ENCODE measurements at places on chromosomes 3 and 15.

- no peak for DNase-seq
Measured at GRCh38 chr3:183085634-183086390, 13.5 kb downstream of the MCCC1 start.

DNA sequence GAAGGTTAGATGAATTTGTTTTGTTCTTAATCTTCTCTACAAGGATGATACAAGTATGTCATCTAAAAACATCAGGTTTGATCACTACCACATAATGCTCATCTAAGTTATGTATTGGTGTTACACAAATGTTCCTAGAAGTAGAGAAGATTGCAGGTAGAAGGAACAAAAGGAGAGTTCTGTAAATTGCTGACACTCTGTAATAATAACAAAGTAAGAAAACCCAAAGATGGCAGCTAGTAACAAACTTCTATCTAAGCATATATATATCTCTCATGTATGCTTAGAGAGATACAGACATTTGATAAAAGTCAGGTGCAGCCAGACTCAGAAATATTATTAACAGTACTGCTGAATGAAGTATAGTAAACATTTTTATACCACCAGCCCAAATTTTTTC lies 20.2 kb upstream of the CFAP44 start:
- DNase-seq, result no peak

DNA sequence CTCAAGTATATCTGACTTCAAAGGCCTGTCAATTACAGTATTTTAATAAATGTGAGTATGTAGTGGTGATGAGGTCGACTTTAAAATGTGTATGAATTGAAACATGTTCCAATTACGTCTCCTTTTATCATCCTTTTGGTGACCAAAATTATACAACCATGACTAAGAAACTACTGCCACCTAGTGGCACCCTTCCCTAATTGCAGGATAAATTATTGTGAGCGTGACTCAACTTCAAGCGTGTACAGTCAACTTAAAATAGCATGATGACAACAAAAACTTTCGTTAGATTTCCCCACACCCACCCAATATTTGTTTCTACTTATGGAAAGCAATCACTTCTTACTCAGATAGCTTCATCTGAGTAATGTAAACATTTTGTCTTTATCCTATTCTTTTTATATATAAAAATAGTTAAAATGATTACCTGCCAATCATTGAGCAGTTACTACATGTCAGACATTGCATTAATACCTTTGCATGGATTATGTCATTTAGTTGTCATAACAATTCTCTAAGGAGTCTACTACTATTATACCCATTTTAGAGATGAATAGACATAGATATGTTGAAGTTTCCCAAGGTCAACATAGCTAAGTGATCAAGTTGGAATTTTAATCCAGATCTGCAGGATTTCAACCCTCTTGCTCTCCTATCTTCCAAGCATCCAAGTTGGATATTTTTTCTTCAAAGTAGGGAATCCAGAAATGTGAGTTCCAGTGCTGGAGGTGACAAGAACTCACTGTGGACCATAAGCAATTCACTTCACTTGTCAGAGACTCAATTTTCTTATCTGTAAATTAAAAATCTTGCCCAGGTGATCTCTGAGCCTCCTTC lies 106.0 kb downstream of the MEX3B start:
- DNase-seq, result peak; percentile 46

DNA sequence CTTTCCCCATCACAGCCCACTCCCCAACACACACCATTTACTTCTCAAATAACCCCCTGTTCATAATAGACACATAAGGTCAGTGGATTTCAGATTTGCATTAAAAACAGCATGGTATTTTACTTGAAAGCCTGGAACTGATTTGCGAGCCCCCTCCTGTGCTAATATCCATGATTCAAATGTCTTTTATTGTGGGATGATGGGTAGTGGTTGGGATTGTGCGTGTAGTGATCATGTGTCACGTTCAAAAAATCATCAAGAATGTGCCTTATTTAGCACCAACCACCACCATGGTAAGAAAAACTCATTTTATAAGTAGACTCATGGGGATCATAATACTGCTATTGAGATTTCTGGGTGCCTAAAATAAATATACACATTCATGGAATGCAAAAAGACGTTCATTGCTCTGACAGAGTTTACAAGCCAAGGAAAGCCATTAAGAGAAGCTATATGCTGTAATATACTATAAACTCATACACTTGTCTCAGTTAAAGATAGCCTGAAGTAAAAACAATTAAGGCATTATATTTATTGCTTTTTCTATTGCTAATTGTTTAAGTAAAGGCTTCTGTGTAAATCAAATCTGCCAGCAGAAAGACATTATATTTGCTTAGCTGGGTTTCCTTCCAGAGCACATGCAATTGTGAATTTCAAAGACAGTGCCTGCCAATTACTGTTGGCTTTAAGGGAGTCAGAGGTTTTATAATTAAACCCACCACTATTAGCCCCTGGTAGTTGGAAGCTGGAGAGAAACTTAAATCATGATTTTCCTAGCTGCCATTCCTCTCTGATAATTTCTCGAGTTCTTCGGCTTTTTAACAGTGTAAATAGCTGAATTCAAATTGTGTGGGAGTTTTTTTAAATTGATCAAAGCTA lies 4.0 kb downstream of the TRAT1 start:
- no peak for DNase-seq

DNA sequence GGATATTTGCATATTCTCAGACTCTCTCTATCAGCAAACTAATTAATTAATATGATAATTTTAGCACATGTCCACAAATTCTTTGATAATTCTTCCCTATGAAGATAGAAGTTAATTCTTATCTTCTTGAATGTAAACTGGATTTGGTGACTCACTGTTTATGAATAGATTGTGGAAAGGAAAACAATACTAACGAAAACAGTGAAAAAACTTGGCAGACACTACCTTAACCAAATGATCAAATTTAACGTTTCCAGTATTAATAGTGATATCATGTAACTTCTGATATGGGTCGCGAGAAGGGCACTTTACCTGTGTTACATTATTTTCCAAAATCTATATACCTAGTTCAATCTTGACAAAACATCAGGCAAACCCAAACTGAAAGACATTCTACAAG lies 401.0 kb downstream of the SI start:
- DNase-seq, result no peak

GRCh38 chr15:86608461-86609205 lies 529.0 kb downstream of the AGBL1 start:
- no peak for DNase-seq

DNA sequence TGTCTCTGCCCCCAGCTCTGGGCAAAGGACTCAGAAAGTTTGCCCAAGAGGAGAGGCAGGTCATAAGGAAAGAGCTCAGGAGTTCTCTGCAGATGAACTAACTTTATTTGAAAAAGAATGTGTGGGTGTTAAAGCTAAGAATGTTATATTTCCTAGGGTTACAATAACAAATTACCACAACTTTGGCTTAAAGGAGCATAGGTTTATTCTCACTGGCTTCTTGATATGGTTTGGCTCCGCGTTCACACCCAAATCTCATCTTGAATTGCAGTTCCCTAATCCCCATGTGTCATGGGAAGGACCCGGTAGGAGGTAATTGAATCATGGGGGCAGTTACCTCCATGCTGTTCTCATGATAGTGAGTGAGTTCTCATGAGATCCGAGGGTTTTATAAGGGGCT lies 383.7 kb upstream of the CFAP20DC start:
- no peak for DNase-seq

DNA sequence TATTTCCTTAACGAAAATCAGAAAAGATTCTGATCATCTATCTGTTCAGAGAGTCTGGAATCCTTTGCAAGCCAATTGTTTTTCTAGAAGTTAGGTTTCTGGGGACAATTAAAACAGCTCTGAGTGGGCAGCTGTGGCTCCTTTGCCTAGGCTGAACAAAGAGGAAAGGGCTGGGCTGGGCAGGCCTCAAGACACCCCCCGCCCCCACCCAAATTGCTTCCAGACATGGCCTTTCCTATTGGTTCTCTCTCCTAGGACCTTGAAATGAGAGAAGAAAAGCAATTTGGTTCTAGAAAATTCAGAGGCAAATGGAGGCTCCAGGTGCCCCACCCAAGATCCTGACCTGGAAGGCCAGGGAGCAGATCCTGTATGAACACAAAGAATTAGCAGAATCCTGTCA lies 2.3 kb upstream of the ADPGK start:
- DNase-seq, result no peak

GRCh38 chr3:171108066-171108465 lies 81.5 kb upstream of the SLC2A2 start:
- no peak for DNase-seq

DNA sequence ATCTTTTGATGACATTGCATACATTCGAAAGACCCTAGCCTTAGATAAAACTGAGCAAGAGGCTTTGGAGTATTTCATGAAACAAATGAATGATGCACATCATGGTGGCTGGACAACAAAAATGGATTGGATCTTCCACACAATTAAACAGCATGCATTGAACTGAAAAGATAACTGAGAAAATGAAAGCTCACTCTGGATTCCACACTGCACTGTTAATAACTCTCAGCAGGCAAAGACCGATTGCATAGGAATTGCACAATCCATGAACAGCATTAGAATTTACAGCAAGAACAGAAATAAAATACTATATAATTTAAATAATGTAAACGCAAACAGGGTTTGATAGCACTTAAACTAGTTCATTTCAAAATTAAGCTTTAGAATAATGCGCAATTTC lies 16.7 kb downstream of the KCNMB3 start:
- no peak for DNase-seq

- no peak for DNase-seq
Measured at GRCh38 chr15:61681676-61682075, 378.6 kb downstream of the VPS13C start.

- no peak for DNase-seq
Measured at GRCh38 chr15:44082558-44083157, 112.4 kb downstream of the FRMD5 start.

DNA sequence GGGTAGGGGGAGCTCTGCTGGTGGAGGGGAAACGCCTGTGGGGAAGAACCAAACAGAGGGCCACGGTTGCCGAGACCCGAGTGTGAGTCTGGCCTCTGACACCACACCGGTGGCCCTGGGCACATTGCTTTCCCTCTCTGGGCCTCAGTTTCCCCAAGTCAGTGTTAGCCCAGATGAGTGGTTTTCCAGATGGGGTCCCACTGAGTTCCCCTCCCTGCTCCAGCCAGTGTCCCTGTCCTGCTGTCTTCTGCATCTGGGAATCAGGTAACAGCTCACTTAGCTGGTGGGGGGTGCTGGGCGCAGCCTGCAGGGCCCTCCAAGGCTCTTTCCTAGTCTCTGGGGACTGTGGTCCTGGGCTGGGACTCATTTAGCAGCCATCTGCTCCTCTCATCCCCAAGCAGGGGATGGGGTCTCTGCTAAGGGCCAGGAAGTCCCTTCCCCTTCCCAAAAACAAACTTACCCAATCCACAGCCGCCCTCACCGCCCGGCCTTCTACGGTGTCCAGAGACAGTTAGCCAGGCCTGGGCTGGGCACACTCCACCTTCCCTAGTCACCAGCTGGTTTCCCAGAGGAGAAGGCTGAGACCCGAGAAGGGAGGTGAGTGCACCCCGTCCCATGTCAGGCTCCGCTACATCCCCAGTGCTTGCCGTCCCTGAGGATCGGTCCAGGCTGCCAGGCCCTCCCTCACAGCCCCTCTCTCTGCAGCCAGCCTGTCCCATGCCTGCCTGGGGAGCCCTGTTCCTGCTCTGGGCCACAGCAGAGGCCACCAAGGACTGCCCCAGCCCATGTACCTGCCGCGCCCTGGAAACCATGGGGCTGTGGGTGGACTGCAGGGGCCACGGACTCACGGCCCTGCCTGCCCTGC lies 676 bp downstream of the GP9 start:
- DNase-seq, result no peak

GRCh38 chr3:170564664-170565063 lies 21.2 kb downstream of the SLC7A14 start:
- no peak for DNase-seq

DNA sequence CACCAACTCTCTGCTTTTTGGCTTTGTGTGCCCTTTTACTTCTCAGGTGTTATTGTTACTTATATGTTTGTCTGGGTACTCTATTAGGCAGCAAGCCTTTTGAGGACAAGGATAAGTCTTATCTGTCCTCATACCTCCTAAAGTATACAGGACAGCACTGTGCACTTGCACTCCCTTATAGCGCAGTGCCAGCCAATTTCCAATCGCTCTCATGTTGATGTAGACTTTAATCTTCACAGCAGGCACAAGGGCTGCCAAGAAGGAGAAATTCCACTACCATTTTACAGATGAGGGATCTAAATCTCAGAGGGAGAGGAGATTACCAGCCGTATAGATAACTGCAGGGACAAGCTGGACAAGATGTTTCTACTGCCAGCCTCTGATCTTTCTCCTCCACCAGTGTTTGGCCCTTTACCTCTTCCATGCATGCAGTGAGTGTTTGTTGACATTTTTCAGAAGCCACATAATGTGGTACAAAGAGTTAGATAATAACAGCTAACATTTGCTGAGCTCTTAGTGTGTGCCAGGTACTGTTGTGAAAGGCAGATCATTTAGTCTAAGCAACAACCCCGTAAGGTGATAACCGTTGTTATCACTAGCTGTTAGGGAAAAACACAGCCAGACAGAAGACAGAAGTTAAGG lies 30.1 kb downstream of the SST start:
- no peak for DNase-seq

- DNase-seq, result no peak
Measured at GRCh38 chr3:171168551-171168950, 142.0 kb upstream of the SLC2A2 start.

DNA sequence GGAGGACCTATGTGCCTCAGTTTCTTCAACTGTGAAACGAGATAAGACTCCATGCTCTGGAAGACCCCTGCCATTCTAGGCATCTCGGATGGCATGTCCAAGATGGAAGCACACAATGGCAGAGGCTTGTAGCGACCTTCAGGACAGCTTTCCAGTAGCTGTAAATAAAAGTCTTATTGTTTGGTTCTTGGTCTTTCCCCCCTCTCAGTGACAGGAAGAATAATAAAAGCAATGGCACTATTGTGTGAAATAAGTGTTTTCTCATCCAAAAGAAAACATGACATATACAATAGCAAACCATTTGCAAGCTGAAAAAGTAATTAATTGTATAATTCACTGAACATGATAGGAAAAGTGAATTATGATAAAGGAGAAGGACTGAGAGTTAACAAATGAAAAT lies 32.5 kb upstream of the CD47 start:
- DNase-seq, result no peak

- DNase-seq, result no peak
Measured at GRCh38 chr3:177396733-177397132, 199.5 kb upstream of the TBL1XR1 start.

DNA sequence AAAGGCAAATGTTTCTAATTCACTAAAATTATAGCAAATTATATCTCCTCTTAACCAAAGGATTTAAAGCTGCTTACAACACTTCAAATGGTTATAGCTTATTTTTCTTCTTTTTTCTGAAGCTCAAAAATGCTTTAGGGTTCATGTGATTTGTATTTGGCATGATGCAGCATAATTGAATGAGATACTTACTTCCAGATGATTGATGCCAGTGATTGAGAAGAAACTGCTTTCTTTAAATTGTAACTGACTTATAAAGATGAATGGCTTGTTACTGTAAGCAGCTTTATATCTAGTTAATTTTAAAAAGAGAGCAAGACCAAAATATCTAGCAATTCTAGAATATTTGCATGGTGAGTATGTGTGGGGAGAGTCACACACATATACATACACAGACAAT lies 270.7 kb upstream of the THRB start:
- DNase-seq, result no peak
